ENCODE measurements at places on chromosomes 3 and 15.

DNA sequence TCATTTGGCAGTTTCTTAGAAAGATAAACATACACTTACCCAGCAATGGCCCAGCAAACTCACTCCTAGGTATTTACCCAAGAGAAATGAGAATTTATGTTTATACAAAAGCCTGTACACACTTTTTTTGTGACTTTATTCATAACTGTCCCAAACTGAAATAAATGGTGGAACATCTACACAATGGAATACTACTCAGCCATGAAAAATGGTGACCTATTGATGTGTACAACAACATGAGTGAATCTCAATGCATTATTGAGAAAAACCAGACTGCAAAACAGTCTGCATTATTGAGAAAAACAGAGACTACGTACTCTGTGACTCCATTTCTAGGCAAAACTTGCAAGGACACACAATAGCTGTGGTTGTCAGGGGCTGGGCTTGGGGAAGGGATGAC lies 37.2 kb downstream of the SNRK start:
- no peak for DNase-seq

DNA sequence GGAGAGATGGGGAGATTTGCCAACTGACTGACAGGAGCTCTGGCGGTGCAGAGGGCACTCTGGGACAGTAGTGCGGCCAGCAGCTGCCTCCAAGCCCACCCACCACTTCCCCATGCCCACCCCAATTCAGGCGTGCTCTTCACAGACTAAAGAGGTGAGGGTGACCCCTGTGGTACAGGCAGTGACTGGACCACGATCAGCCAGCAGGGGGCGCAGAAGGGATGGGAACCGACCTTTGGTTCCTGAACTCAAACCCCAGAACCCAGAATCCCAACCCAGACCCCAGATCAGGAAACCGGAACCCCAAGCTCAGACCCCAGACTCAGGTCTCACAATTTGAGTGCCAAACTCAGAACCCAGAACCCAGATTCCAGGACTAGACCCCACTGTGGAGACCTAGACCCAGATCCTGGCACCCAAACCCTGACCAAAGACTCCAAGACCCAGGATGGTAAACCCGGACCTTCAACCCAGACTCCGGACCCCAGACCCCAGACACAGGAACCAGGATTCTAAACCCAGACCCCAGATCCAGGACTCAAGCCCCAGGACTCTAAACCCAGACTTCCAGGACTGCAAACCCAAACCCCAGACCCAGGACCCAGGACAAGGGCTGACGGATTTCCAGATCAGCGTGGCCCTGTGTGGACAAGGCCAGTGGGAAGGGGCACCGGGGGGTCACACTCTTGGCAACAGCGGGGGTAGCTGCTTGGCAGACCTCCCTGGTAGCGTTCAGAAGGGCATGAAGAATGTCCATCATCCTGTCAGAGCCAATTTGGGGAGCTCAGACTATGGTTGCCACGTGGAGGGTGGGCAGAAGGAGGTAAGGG lies 3.7 kb upstream of the MYL3 start:
- DNase-seq, result peak; percentile 93

- no peak for DNase-seq
Measured at GRCh38 chr3:119571688-119572087, 7.6 kb upstream of the ADPRH start.

DNA sequence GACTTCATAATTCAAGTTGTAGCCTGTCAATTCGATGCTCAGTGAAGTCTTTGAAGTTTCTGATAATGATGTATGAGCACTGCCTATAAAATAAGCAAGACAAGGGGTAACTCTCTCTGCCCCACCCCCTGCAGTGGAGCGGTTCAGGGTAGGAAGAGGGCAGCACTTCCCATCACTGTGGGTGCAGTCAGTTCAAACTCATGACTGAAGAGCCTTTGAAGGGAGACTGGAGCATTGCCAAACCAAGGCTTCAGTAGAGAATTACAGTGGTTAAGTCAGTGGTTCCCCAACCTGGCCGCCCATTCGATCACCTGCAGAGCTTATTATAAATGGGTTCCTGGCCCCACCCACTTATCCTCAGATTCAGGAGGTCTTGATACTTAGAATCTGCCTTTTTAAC lies 190.6 kb downstream of the SHQ1 start:
- DNase-seq, result no peak

DNA sequence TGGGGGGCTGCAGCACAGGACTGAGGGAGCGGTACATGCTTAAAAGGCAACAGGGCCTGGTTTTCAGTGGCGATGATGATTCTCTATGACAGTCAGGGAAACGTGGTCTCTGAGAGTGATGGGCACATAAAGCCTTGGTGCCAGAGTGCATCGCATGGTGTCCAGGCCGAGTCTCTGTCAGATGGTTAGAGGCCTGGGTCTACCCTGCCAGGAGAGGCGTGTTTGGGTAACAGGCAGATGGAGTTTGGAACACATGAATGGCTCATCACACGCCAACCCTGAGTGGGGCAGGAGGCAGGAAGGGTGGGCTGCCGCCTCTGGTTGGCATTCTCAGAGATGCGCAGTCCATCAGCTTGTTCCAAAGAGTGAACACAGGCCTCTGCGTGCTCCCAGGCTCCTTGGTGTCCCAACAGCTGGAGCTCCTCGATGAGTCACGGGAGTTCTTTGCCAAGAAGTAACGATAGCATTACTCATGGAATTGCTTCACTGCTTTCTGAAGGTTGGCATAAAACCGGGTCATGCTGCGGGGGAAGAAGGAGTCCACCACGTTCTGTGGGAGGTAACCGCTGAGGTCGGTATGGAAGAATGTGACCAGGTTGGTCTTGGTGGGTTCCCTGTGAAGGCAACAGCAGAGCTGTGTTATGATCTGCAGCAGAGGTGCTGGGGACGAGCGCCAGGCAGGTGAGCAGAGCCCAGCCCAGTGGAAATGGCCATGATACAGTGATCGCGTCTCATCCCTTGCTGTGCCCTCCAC lies 11.0 kb downstream of the STARD5 start:
- DNase-seq, result no peak

- DNase-seq, result no peak
Measured at GRCh38 chr3:194158942-194159439, 23.0 kb downstream of the HES1 start.

DNA sequence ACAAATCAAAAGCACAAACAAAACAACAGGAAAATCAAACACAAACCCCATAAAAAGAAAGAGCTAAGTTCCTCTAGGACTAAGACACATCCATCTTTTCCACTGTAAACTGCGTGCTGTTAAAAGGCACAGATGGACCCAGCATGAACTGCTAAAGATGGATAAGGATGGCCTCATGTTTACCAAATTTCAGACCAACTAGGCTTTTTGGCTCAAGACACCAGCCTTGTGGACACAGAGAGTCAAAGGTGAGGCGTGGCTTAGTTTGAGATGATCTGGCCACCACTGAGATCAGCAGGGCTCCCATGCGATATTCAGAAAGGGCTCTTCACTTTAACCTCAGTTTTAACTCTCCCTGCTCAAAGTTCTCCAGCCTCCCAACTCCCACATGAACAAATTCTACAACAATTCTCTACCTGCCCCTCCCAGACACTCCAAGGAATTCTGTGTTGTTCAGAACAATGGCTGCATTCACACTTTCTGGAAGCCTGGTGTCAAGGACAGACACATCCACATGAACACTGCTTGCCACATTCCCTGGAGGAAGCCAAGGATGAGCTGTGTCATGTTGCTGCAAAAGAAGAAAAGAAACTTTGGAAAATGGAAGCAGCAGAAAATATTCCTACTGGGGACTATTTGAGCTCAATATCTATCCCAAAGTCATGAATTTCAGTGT lies 198.4 kb upstream of the LRRN1 start:
- no peak for DNase-seq
